ENCODE measurements at places on chromosomes 2 and 18.

DNA sequence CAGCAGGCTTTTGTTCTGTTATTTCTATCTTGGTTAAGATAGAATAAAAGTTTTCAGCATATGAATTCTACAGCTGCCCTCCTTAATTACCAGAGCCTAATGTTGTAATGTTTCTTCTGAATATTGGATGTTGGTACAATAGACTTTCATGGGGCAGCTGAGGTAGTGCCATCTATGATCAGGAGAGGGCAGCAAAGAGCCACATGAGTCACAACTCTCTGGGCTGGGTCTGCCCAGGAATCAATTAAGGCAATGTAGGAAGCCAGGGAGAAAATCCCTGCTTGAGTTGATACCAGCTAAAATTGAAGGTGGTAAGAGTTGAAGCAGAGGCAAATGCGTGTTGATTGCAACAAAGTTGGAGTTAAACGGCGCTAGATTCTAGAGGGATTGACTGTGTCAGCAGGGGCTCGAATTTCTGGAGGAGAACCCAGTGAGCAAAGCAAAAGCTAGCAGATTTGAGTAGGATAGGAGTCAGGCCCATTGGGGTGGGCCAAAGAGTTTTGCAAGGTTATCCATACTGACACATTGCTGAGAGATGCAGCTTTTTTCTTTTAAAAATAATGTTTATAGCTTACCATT lies 10.6 kb upstream of the MC5R start:
- peak; percentile 37 for DNase-seq

- DNase-seq = no peak
Observed at GRCh38 chr2:23536326-23536725, 151.3 kb downstream of the KLHL29 start.

DNA sequence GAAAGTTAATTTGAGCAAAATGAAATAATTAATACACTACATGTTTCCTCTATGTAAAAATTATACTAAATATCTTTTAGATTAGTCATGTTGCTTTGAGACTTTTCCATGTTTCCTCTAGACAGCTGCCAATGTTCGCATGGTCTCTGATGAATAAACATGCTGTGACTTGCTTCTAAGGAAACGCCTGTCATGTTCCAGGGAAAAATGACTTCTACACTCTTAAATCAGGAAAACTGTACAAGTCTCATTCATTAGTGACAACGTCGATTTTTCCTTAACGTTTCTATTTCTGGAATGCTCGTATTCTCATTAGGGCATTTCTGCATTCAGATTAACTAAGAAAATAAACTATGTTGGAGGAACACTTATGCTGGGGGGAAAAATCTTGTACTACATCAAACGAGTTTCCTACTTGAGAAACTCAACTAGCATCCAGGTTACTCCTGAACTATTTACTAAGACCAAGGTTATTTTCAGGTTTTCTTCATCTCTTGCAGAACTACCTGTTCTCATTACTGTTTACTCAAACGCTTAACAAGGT lies 1.6 kb downstream of the COBLL1 start:
- DNase-seq = no peak

DNA sequence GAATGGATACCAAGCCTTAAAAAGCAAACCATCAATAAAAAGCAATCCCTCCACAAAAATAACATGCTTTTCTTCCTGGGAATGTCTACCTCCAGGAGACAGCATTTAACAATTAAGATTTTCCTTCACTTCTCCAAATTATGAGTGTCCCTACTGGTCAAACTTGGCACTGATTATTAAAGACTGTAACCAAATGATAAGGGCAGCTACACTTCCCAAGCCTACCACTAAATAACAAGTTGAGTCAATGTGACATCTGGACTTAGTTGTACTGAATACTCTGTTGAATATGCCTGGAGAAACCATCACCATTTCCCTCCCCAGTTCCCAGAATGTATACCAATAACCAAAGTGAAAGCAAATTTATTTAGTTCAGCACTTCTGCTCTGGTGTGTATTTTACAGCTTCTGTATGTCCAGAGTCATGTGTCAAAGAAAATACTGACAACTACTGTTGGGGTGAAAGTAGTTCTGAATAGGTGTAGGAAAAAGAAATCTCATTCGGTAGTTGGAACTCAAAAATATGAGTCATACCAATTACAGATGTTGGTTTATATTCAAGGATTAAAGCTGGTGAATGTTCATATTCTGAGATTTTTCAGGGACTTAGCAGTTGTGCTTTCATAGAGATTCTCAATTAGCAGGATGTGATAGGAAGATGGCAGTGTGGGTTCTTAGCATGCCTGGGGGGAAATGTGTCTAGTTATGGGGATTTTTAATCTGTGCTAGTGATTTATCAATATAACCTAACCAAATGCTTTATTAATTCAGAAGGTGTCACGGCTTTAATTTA lies 1291.6 kb upstream of the GYPC start:
- DNase-seq = no peak

Data from stimulated activated CD4-positive, alpha-beta T cell treated with anti-CD3 and anti-CD28 coated beads, Interleukin-15, amount 100 ng/mL, for 1 hour (primary cell).